ENCODE measurements at places on chromosomes 7 and 10.

GRCh38 chr10:6254201-6254600 lies 51.5 kb downstream of the PFKFB3 start:
- DNase-seq = no peak

DNA sequence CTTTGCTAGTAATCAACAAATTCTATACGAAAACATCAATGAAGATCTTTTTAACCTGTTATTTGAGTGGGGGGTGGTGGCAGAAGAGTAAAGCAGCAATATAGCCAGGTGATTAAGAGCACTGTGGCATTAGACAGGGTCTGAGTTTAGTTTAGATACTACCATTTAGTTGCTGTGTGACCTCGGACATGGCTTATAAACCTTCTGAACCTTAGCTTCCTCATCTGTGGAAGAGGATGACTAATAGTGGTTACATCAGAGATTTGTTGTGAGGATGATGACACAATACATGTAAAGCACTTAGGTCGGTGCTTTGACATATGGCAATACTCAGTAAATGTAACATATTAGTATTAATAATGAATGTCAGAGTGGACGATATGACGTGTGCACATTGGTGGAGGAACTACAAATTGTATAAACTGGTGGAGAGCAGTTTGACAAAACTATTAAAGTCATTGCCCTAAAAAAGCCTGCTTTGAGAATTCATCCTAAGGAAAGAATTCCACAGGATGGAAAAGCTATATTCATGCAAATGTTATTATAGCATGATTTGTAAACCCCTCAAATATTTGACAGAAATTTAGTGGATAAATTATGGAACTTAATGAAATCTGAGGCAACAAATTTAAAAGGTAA lies 24.3 kb downstream of the SPAG6 start:
- no peak for DNase-seq

DNA sequence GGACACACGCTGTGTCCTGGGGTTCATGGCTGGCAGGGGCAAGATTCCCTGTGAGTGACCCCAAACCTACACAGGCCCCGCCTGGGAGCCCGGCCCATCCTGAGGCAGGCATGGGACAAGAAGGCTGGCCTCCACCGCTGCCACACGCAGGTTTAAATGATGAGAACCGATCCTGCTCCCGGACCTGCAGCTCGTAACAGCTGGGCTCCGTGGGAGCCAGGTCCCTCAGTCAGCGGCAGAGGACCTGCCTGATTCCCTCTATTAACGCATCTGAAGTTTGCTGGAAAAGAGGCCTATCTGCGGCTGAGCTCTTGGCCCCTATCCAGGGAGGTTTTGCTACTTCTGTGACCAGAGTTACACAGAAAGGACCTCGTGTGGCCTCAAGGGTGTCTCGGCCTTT lies 112.3 kb downstream of the VIPR2 start:
- DNase-seq = no peak

DNA sequence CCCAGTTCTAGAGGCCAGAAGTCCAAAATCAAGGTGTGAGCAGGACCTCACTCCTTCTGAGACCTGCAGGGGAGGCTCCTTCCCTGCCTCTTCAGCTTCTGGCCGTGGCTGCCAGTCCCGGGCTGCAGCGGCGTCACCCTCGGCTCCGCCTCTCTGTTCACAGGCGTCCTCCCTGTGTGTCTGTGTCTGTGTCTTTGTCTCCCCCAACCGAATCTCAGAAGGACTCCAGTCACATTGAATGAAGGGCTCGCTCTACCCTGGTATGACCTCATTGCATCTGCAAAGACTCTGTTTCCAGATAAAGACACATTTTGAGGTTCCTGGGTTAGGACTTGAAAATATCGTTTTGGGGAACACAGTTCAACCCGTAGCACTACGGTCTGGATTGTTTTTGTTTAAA lies 33.1 kb upstream of the GALNT11 start:
- peak; percentile 12 for DNase-seq

GRCh38 chr7:90213521-90213920 lies 2.0 kb downstream of the STEAP2 start:
- DNase-seq = no peak

DNA sequence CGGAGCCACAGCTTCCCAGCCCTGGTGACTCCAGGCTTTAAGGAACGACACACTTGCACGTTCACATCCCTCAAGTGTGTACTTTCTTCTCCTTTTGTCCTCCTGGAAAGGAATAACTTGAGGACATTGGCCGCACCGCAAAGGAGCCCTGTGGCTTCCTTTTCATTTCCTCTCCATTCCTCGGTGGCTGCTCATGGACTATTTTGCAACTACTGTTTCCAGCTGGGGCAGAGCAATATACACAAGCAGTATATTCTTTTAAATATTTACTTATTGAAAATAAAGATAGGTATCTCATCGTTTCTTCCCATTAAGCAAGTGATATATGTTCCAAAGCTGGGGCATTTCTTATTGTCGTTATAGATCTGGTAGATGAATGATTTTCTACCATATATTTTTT lies 97.2 kb upstream of the LYZL1 start:
- DNase-seq = no peak

DNA sequence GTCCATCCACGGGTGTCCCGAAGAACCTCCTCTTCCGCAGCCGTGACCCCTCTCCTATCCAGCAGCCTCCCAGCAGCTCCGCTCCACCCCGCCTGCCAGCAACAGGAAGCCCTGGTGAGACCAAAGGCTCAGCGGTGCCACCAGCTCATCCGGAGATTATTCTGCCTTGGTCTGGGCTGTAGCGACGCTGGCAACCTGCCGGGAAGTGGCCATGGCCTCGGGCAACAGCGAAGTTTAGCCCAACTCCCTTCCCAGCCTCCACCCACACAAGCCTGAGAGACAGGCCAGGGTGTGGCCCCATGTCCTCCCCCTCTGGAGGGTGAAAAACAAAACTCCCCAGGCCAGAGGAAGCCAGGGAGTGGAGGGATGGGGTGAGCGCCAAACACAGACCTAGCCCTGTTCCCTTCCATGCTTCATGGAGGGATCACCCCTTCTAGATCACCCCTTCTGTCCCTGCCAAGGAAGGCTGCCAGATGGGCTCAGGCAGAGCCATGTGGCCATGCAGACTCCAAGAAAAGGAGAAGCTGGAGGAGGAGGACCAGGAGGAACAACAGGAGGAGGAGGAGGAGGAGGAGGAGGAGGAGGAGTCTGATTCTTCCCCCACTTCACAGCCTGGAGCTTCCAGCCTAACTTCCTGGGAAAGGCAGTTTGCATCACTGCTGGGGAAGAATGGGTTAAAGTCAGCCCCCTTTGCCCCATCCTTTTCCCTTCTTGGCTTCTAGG lies 918 bp downstream of the CALHM2 start:
- peak; percentile 19 for DNase-seq

- no peak for DNase-seq
Observed at GRCh38 chr10:129445436-129446182, 21.4 kb upstream of the MGMT start.

DNA sequence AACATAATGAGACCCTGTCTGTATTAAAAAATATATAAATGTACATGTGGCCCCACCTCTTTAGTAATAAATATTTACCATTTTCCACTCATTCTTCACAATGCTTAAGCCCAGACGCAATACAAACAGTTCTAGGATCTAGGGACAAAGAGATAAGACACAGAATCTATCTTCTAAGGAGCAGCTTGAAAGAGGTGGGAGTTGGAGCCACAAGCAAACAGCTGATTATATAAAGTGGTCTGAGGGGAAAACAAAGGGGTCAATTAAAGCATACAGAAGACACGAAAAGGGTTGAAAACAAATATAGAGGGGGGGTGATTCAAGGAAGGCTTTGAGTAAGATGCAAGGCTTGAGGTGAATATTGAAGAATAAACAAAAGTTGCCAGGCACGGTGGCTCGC lies 43.1 kb downstream of the UBE2H start:
- DNase-seq = no peak

DNA sequence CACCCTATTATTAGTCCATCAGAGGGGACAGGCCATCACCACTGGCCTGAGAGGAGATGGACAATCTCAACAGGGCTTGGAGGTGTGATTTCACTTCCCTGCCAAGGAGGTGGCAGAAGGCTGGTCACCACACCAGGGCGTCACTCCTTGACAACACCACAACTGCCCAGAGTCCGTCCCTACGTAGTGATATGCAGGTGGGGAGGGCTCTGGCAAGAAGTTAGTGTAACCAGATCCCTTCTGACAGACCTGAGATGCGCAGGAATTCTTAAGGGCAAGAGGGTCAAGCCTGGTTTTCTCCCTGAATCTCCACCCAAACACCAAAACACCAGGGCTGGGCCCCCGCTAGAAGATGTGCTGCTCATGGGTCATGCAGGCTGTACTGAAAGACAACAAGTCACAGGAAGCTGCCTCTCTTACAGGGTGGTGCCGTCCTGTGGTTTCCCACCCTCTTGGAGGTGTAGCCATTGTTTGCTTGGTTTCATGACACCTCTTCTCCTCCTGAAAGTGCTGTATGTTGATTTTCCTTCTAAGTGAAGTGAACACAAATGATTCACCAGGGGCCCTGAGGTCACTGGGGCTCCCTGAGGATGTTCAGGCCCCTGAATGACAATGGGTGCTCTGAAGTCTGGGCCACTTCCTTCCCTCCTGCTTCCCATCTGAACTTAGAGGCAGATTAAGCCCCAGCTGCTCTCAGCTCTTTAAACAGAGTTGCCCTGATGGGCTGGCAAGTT lies 27.1 kb downstream of the ATXN7L1 start:
- peak; percentile 48 for DNase-seq

DNA sequence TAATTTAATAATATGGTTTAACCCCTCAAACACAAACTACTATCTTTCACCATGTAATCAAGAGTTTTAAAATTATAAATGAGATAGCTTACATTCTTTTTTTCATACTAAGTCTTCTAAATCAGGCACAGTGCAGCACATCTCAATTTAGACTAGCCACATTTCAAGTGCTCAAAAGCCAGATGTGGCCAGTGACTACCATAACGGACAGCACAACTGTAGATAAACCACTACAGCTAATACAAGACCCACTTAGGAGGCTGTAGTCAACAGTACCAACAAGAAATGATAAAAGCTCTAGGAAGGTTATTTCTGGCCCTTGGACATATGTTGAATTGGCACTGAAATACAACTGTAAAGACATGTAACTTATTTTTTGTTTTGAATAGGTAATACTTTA lies 65.3 kb downstream of the JAZF1 start:
- no peak for DNase-seq

GRCh38 chr10:46527241-46527811 lies 29.1 kb downstream of the GPRIN2 start:
- no peak for DNase-seq

- no peak for DNase-seq
Observed at GRCh38 chr10:103823706-103824272, 31.6 kb downstream of the SH3PXD2A start.

DNA sequence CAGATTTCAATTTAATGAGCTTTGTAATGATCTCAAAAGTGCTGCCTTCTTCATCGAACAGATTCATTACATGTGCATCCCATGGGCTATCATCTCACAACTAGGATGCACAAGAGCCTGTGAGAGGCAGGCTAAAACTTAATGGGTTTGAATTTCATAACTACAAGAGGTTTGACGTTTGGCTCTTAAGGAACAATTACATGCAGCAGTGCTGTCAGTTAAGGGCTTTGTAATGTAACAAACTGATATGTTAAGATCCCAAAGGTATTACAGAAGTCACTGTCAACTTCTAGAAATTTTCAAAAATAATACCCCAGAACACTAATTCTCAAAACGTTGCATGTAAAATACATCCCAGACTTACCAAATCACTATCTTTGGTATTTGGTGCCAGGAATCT lies 33.2 kb downstream of the KIF20B start:
- DNase-seq = no peak

DNA sequence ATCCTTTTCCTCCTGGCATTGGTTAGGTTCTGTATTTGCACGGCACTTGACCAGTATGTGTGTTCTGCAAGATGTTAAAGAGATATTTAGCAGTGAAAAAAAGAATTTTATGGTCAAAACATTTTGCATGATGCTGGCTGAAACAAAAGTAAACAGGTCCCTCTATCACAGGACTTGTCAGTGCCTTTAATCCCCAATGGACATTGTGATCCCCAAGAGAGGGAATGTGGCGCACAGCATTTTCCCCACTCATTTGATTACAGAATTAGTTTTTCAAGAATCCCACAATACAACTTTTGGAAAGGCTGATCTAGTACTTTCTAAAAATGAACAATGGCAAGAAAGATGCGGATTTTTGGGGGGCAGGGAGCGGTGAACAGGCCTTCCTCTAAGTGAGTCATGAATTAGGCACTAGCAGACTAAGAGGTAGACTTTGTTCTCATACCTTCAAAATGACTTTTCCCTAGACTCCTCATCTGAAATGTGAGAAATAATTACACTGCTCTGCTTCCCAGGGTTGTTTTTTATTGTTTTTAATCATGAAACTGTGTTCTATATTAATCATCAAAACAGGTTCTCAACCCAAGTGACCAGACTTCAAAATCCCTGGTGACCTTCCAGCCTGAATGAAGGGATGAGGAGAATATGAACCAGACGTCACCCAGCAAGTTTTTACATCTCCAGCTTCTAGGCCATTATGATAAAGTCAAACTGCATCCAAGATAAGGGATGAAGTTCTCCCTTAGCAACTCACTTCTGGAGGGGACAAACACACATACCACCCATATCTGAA lies 8.6 kb downstream of the FBXW4 start:
- no peak for DNase-seq

- DNase-seq = no peak
Observed at GRCh38 chr10:77168861-77169260, 468.7 kb downstream of the KCNMA1 start.

DNA sequence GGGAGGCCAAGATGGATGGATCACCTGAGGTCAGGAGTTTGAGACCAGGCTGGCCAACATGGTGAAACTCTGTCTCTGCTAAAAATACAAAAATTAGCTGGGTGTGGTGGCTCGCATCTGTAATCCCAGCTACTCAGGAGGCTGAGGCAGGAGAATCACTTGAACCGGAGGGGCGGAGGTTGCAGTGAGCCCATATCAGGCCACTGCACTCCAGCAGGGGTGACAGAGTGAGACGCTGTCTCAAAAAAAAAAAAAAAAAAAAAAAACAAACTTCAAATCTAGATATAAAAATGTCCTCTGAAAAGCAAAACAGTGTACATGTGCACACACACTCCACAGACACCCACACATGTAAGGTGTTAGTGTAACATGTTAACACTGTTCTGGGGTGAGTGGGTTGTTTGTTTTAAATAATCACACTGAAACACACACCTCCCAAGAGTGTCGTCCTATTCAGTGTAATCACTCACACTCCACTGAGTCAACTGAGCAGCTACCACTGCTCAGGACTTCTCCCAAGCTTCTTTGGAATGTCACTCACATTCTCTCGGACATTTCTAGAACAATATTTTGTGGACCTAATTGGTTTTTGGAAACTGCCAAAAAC lies 12.8 kb upstream of the RGS10 start:
- DNase-seq = no peak

DNA sequence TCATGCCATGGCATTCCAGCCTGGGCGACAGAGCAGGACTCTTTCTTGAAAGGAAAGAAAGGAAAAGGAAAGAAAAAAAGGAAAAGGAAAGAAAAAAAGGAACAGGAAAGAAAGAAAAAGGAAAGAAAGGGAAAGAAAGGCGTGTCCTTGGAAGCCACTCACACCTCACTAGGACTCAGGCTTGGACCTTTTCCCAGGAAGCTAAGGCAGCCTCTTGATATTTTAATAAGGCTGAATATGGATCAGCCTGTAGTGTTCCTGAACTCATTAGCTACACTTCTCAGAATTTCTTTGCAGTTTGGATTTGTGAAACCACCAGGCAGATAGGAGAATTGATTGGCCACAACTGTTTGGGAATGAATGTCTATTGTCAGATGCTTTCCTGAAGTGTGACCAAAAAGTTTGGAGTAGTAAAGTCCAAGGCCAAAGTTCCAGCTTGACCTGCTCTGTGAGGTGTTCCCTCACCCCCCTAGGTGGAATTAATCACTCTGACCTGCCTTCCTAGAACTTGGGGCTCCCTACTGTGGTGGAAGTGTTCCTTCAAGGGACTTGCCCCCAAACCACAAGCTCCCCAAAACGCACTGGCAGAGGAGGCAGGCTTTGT lies 7.1 kb upstream of the MALSU1 start:
- DNase-seq = no peak

Data from stimulated activated CD8-positive, alpha-beta memory T cell treated with anti-CD3 and anti-CD28 coated beads, Interleukin-7, amount 100 ng/mL, for 1 hour (primary cell).